Activated naive CD4-positive, alpha-beta T cell treated with anti-CD3 and anti-CD28 coated beads for 36 hours (primary cell): ENCODE measurements at places on chromosomes 11 and 22. TPM values are rescaled to one million over a fixed set of nuclear protein-coding genes. Genes with fewer than 3 reads are reported as not detected.

DNA sequence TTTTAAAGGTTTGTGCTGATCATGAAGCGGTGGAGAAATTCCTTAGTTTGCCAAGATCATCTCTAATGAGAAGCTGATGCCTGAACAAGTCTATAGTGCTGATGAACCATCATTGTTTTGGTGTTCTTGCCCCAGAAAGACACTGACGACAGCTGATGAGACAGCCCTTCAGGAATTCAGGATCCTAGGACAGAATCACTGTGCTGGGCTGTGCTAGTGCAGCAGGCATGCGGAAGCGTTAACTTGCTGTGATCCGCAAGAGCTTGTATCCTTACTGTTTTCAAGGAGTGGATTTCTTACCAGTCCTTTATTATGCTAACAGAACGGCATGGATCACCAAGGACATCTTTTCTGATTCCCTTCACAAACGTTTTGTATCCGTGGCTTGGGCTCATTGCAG is 104.1 kb downstream of the TBC1D22A start:
- H3K36me3 ChIP-seq, result peaks cover 50% of the 10 kb centered on the region
- no peak overlapping the region for H3K4me3 ChIP-seq
- H3K27ac ChIP-seq, result no peak overlapping the region

DNA sequence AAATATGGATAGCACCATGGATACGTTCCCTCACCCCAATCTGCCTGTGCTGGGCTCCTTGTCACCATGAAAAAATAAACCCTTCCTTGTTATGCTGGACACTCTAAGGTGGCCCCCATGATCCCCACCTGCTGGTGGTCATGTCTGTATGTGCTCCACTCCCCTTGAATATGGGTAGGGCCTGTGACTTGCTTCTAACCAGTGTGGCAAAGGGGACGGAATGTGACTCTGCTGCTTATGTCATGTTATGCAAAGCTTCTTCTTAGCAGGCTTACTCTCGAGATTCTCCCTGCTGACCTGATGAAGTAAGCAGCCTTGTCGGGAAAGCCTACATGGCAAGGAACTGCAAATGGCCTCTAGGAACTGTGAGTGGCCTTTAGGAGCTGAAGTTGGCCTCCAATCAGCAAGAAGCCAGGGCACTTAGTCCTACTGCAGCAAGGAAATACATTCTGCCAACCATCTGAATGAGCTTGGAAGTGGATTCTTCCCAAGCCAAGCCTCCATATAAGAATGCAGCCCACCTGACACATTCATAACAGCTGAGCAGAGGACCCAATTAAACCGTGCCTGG is 159.9 kb downstream of the CCDC34 start:
- H3K27ac ChIP-seq, result no peak overlapping the region
- H3K4me3 ChIP-seq, result no peak overlapping the region
- DNase-seq, result no peak
- H3K27me3 ChIP-seq, result peaks cover 2% of the 10 kb centered on the region
- no peaks in the 10 kb centered on the region for H3K36me3 ChIP-seq

DNA sequence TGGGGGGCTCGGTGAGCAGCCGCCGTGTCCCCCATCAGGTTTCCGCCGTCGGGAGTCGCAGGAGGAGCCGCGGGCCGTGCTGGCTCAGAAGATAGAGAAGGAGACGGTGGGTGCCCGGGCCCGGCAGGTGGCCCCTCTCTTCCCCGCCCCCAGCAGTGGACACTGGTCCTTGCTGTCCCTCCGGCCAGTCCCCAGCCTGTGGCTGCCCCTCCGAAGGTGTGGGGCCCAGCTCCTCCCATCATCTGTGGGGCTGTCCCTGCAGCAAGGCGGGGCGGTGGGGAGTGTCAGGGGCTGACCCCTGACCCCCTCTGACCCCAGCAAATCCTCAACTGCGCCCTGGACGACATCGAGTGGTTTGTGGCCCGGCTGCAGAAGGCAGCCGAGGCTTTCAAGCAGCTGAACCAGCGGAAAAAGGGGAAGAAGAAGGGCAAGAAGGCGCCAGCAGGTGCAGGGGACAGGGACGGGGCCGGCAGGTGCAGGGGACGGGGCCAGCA is 15.3 kb downstream of the EPS8L2 start:
- no peak for DNase-seq
- no peak overlapping the region for H3K4me3 ChIP-seq
- H3K27me3 ChIP-seq, result peaks cover 16% of the 10 kb centered on the region
- peaks cover 10% of the 10 kb centered on the region for H3K4me1 ChIP-seq

GRCh38 chr22:30232716-30233218 is 13.8 kb downstream of the LIF start:
- DNase-seq, result no peak
- H3K4me1 ChIP-seq, result peaks cover 7% of the 10 kb centered on the region
- H3K27me3 ChIP-seq, result no peaks in the 10 kb centered on the region
- H3K27ac ChIP-seq, result no peak overlapping the region
- H3K4me3 ChIP-seq, result no peak overlapping the region
- no peaks in the 10 kb centered on the region for H3K36me3 ChIP-seq

Gene HMOX1
- total RNA-seq, result 0.21 TPM

Gene C2CD3
- total RNA-seq, result 23.1 TPM

- DNase-seq, result no peak
- H3K4me1 ChIP-seq, result peaks cover 6% of the 10 kb centered on the region
- no peak overlapping the region for H3K27ac ChIP-seq
- H3K4me3 ChIP-seq, result no peak overlapping the region
Measured at GRCh38 chr11:90197377-90197776, 25.5 kb downstream of the CHORDC1 start.

Gene ARRB1
- 16.6 TPM for total RNA-seq

DNA sequence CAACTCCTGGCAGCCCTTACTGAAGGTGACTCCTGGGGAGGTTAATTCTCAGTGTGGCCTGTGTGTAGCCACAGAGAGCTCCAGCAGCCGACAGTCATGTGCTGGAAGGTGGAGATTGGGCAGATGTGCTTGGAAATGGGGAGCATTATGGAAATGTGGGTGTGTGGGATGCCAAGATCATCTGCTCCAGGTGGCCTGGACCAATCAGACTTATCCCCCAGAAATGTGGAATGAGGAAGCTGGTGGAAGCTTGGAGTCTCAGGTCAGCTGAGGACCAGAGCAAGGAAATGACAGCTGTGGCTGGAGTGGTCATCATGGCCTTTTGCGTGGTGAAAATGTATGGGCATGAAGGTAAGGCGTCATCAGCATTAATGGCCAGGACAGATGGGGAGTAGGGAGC is 234.0 kb downstream of the MIAT start:
- H3K27me3 ChIP-seq, result peaks cover 6% of the 10 kb centered on the region
- no peak overlapping the region for H3K27ac ChIP-seq
- H3K4me3 ChIP-seq, result no peak overlapping the region
- DNase-seq, result no peak
- H3K4me1 ChIP-seq, result peaks cover 7% of the 10 kb centered on the region
